Esophagus squamous epithelium (tissue), 5 donors: ENCODE measurements at places on chromosomes 5 and 9.

DNA sequence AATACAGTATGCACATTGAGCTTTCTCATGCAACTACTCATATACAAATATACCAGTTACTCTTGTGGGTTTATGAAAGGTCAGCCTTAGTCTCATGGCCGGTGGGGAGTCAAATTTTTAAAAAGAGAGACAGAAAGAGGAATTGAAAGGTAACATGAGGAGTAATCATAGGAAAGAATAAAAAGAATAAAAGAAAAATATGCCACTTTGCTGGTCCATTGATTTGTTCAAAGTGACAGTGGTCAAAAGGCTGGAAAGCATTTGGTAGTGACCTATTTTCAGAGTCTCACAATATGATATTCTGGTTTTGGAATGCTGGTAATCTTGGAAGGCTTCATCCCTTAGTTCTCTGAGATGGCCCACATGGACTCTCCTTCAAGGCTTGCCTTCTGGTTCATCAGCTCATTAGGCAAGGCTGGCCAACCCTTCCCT is 67.0 kb downstream of the ZNF366 start:
- DNase-seq = no peak

DNA sequence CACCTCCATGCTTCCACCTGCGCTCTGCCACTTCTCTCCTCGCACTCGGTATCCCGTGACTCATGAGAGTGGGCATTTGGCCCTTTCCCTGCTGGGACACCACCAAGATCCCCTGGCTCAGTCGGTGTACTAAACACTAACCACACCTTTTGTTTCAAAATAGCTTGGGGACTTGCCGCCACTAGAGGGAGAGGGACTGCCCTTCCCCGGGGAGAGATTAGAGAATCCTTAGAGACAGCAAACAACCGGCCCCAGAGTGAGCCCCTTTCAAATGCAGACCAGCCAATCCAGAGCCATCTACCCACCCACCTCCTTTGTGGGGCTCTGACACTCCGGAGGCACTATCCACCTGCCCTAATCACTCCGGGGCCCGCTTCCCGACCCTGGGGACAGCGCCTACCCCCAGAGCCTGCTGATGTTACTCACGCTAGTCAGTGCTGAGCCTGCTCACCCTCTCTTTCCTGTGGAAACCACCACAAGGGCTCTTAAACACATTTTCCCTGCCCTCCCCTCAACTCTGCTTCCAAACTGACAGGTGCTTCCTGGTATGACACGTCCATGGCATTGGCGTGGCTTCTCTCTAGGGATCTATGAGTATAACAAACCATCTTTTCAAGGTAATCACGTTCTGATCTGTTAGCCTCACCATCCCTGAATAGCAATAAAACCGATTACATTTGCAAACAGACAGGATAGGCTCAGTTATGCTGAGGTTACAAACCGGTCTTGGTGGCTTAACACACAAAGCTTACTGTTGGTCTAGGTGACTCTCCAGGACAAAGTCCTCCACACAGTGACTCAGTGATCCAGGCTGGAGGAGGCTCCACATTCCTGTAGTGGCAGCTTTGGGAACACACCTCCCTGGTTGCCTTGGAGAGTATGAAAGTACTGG is 180.1 kb upstream of the MVB12B start:
- no peak for DNase-seq

DNA sequence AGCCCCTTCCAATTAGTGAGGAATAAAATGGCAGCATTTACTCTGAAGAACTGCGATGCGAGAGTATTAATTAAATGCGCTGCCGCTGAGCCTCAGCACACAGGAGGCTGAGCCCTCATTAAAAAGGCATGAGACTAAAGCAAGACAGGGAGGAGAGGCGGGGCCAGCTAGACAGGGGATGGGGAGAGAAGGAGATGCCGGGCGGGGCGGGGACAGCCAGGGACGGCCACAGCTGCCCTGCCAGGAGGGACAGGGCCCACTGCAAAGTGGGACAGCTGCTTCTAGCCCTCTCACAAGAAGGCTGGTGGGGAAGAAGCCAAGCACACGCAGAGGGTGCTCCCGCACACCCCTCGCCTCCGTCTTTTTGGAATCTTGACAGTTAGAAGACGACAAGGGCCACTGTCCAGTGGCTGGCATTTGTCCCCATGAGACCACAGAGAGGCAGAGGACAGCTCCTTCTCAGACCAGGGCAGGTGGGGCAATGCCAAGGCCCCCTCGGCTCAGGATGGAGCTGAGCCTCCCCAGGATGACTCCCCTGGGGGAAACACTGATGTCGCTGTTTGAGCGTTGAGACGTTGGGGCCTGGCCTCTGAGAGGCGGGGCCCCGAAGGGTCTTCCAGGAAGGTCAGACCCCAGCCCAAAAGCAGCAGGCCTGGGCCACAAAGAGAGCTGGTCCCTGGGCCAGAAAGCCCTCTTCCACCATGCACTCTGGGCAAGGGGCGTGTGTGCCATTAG is 26.9 kb downstream of the ADAMTS2 start:
- DNase-seq = no peak

- DNase-seq = no peak
Observed at GRCh38 chr9:36780186-36780585, 207.5 kb downstream of the MELK start.

DNA sequence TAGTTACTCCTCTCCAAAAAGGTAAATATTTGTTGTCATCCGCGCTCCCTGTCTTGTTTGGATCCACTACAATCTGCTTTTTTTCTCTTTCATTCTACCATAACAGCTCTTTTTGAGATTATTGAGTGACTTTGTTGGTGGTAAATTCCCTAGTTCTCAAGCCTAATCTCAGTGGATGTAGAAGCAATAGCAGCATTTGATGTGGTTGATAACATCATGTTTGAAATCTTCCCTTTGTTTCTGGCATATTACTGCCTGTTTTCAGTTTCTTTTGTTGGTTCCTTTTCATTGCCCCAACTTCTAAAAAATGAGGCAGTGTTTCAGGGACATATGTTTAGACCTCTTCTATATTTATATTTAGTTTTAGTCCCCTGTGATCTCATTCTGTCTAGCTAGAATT is 8.9 kb downstream of the CDC42SE2 start:
- DNase-seq = no peak

DNA sequence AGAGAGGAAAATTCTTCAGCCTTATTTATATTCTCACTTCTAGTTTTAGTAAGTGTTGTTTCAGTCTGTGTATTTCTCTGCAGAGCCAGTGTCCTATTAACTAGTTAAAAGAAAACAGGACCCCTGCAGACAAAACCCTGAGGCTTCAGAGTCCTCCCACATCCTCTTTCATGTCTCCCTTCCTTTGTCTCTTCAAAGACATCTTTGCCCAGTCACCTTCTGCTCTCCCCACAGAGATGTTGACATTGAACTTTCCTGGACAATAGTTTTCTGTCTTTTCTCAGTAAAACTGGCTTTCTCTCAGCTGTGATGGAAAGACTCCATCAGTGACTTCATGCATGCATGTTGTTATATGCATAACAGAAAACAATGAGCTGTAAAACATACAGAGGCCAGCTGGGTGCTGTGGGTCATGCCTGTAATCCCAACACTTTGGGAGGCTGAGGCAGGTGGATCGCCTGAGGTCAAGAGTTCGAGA is 20.2 kb downstream of the GRAMD2B start:
- DNase-seq = no peak

- DNase-seq = no peak
Observed at GRCh38 chr5:72834924-72835323, 18.5 kb downstream of the TNPO1 start.

DNA sequence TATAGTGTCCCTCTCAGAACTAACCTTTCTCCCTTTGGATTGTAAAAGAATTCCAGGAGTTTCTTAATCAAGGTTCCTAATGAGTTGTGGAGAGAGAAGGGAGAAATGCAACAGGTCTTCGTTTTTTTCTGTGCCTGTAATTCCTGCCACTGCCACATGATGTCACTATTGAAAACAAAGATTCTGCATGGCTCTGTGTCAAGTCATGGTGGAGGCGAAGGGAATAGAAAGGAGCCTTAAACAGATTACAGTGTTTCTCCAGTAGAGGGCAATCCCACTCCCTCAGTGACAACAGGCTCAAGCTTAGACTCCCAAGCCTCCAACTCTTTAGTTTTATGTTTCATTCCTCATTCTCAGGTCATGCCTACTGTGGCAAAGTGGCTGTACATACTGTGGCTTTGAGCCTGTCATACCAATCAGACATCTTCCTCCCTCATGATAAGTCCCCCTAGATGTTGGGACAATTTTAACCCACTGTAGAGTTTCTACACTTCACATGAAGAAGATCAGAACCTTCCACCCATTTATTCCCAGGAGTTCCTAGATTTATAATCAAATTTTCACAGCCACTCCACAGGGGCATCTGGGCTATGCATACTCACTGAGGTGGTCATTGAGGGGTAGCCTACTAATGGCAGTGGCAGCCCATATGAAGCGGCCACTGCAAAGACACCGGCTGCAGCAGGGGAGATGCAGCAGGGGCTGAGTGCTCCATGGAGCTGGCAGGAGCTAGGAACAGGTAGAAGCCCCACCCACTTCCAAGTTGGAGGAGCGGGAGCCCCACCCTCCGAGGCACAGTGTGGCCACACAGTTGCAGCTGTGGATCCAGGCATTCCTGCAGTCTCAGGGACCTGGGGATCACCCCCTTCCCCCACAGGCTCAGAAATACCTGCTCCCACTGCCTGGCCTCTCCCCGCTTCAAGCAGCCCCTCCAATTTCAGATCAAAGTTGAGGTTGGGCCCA is 97.4 kb upstream of the TRIM32 start:
- DNase-seq = no peak

GRCh38 chr5:102750151-102750834 is 4.8 kb upstream of the PAM start:
- DNase-seq = no peak

DNA sequence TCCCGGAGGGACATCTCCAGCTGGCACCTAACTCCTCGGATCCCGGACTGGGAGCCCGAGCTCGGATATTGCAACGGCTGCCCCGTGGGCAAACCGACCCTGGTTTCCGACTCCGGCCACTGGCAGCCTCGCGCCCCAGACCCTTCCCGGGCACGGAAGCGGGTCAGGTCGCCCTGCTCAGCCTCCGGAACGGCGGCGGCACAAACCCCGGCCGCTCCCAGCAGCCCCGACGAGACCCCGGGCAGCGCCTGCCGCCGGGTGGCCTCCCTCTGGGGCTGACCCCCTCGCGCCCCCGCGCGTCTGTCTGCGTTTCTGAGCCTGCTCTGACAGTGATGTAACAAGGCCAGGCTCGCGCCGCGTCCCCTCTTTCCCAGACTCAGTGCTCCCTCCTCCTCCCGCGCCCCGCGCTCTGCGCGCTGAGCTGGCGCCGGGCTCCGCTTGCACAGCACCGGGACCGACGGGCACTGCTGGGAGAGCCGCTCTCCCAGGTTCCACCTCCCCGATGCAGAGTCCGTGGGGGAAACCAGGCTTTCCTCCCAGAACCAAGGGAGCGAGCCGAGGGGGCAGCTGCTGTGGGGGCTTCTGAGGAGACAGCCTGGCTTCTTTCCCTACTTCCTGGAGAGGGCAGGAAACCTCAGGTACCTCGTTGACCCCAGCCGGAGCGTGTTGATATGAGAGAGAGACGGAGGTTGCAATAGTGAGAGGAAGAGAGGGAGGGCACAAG is at the start of gene TMEM215:
TSS of gene TMEM215 (plus strand) at position 373 of the 724 bp plus-strand sequence. CDS start 644 bp downstream, outside the sequence.
- DNase-seq = no peak

- DNase-seq = no peak
Observed at GRCh38 chr9:14057368-14058324, 256.3 kb downstream of the NFIB start.

GRCh38 chr5:34057118-34057517 is 14.1 kb upstream of the C1QTNF3 start:
- DNase-seq = no peak

- DNase-seq = no peak
Observed at GRCh38 chr9:134066913-134067851, 644 bp downstream of the BRD3 start.

GRCh38 chr9:97850746-97851445 is 2.1 kb upstream of the FOXE1 start:
- DNase-seq = no peak

- DNase-seq = no peak
Observed at GRCh38 chr5:133086366-133086875, 34.6 kb downstream of the HSPA4 start.

GRCh38 chr5:98773464-98774191 is at the start of gene RGMB:
Gene RGMB, plus strand, starts transcription at chr5:98773663. Its CDS starts 408 bp downstream, at chr5:98774071.
- DNase-seq = peak; percentile 74

- no peak for DNase-seq
Observed at GRCh38 chr9:93228030-93228429, 44.1 kb downstream of the WNK2 start.
